ENCODE measurements at places on chromosomes 6 and 20.

DNA sequence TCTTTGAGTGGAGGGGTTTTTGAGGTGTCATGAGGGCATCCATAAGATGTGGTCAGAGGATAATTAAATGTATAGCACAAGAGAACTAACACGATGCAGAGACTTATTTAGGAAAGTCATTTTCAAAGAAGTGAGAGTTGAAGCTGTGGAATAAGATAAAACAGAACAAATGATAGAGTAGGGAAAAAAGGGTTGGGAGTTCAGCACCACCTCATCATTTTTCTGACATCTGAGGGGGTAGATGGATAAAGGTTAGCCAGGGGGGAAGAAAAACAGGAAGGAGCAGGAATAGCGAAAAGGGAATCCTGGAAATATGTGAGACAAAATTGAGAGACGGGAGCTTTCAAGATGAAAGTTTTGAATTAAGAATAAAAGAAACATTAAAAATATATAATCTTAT is 434.2 kb downstream of the NKAIN2 start:
- DNase-seq = no peak

DNA sequence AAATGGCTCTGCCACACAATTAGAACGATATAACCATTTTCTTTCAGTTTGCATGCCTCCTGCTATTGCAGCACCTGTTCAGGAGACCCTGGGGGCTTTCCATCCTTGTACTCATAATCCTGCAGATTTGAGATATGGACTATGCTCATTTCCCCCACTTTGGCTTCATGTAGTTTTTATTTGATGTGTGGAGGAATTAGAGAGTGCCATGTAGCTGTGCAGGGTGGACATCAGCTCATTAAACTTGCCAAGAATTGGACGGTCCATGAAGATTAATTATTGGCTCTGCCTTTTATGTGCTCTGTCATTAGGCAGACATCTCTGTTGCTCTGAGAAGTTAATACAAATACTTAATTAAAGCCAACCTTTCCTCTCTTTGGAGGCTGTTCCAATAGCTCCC is 66.2 kb upstream of the CD83 start:
- DNase-seq = no peak

DNA sequence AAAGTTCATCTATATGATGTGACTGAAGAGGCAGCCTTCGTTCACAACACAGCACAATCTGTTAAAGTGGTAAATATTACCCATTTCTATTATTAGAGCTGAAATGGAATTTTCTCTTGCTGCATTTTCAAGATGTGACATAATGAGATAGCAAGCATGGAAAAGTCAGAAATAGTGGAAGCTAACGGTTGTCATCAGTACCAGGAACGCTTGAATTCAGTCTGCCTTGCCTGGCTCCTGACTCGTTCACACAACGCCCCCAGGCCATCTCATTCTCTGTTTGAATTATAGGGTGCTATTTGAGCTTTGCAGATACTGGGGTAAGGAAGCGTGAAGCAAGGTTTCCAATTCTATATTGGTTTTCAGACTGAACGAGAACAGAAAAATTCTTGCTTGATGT is 116.5 kb upstream of the MAP3K7 start:
- no peak for DNase-seq

DNA sequence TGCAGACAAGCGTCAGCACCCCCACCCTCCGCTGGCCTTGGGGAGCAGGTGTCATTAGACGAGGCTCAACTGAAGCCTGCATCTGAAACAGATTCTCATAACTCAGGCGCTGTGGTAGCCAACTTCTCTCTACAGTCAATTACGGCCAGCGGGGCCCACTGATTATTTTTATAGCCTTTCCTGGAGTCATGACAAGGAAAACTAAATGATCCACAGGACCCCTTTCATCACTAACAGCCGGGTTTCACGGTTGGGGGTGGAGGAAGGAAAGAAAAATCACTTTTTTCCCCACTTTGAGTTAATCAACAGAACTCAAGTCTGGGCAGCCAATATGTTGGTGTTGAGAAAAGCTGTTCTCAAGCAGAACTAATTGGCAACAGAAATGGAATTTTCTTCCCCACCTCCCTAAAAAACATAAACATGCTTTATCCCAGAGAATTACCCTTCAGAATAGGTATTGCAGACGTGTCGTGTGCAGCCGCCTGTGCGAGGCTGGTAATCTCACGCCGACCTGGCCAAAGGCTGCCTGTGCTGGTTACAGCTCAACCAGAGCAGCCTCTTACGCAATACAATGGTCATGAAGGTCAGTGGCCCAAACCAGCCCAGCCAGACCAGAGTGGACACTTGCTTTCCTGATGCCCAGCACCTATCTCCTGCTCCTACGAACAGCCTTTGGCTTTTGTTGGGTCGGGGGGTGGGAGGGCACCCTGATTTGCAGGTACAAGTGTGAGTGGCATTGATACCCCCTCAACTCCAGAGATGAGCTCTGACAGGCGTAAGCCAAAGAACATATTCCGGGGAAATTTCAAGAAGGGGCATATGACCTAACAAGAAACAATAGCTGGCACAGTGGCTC is 11.0 kb downstream of the RIPOR3 start:
- DNase-seq = no peak

- DNase-seq = no peak
Observed at GRCh38 chr6:16904957-16905356, 143.7 kb upstream of the ATXN1 start.

- DNase-seq = no peak
Observed at GRCh38 chr6:16205377-16206144, 32.8 kb upstream of the GMPR start.

GRCh38 chr6:52109171-52109571 is 21.8 kb upstream of the PKHD1 start:
- no peak for DNase-seq

DNA sequence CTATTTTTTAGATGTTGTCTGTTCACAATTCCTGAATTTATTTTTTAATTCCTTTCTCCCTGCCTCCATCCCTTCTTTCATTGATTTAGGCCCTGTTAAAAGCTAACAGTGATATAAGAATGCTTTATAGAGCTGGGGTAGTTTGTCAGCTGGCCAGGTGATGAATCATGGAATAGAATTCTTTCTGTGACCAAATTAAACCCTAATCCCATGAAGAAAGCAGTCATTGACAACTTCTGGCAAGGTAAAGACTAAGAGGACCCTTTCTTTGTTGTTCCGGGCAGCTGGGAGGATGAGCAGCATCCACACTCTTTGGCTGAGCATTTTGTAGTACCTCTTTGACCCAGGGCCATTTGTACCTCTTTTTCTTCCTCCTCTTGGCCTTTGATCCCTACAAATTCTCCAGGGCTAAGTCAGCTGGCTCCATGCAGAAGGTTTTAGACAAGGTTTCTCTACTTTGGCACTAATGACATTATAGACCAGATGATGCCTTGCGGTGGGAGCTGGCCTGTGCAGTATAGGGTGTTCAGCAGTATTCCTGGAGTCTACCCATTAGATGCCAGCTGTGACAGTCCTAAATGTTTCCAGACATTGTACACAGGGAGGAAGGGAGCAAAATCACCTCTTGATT is 102.9 kb downstream of the SLX4IP start:
- DNase-seq = no peak

GRCh38 chr6:1242446-1242845 is 69.5 kb upstream of the FOXQ1 start:
- no peak for DNase-seq

GRCh38 chr6:165899611-165900010 is 236.6 kb upstream of the PDE10A start:
- DNase-seq = no peak

DNA sequence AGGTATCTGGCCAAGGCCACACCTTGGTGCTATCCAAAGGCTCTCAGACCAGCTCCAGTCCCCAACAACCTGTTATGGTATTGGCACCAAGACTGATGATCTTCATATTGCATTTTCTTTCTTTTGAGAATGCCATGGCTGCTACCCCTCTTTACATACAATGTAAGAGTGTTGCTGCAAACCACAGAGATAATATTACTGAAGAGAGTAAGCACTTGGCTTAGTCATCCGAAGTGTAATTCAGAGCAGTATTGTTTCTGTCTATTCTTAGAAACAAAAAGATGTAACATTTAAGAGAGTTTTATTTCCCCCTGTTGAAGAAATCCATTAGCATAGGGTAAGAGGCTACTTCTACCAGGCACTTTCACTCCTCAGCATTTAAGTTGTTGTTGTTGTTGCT is 212.5 kb downstream of the C6orf118 start:
- DNase-seq = no peak

- DNase-seq = no peak
Observed at GRCh38 chr6:51654647-51655046, 432.8 kb downstream of the PKHD1 start.

DNA sequence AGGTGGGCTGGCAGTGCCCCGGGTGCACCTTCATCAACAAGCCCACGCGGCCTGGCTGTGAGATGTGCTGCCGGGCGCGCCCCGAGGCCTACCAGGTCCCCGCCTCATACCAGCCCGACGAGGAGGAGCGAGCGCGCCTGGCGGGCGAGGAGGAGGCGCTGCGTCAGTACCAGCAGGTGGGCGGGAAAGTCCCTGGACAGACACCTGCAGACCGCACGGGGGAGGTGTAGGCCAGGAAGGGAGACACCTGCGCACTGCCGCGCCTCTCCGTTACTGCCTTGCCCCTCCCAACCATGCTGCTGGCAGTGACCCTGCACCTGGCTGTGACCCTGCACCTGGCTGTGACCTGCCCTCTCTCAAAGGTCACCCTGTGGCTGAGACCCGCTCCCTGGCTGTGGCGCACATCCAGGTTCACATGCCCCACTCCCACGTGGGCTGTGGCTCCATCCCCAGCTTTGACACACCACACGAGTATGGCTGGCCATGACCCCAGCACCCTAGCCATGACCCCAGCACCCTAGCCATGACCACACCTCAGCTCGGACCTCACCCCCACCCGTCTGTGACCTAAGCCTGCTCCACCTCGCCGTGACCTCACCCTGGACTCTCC is 11.6 kb downstream of the RBCK1 start:
- no peak for DNase-seq

- DNase-seq = no peak
Observed at GRCh38 chr6:168856914-168857313, 396.7 kb downstream of the THBS2 start.

DNA sequence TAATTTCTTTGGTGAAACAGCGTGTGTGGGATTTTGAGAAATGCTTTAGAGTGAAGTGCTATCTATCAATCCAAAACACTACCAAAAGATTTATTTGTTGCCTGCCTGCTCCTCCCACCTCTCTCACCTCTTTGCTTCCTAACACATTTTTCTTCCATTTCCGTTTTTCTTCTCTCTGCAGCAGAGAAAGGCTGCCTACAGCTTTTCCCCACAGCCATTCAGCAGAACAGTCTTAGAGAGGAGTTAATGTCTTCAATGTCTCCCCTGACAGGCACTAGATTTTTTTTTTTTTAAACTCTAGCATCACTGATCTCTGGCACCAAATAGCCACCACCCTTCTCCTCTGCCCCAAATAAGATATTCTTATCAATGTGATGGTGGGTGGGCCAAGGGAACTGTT is 327.8 kb upstream of the MAN1A1 start:
- no peak for DNase-seq

DNA sequence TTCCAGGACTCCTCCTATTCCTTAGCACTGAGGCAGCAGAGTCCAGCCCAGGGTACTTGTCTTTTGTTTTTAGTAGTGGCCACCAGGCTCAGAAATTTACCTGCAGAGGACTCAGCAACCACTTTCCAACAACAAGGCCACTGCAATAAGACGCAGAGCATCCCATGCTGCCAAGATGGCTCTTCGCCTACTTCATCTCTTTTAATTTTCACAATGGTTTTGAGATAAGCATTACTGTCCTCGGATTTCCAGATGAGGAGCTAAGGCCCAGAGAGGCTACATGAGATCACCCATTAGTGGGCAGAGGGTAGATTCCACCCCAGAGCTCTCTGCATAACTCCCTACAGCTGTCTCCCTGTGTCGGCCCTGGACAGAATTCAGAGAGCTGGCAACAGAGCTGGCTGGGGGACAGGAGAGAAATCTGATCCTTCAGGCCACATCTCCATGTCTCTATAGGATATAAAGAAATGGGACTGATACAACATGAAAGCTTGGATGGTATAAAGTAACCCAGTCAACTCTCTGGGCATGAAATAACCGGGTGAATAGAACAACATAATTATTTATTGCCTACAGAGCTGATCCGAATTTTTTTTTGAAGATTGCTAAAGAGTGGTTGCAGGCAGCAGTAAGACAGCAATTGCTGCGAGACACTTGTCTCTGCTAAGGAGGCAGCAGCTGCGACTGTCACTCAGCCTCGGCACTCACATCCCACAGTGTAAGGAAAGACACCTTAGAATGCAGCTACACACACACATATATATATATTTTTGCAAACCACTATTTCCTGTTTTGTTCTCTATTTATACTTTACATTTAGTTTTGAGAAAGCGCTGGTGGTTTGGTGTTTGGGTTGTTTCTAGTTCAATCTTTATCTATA is 37.2 kb downstream of the SCML4 start:
- peak; percentile 10 for DNase-seq

DNA sequence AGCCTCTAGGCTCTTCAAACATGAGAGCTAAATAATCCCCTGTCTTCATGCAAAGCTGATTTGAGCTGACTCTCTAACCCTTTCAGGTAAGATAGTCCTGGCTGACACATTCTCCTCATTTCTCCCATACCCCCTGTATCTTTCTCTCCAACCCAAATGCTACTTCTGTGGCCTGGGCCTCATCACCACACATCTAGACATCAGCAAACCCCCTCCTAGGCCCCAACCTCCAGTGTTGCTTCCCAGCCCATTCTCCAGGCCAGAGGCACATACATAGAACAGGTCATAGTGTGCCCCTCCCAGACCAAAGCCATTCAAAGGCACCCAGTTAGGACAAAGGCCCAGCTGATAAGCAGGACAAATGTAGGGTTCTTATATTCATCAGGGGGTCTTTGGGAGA is 84.9 kb downstream of the ANKRD60 start:
- no peak for DNase-seq

DNA sequence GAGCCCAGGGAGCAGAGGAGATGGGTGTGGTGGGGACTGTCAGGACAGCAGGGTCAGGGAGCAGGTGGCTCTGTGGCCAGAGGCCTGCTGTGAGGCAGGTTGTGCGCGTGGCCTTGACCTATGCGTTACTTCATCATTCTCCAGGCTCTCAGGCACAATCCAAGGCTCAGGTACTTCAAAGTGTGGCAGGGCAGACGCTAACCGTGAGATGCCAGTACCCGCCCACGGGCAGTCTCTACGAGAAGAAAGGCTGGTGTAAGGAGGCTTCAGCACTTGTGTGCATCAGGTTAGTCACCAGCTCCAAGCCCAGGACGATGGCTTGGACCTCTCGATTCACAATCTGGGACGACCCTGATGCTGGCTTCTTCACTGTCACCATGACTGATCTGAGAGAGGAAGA is 535 bp downstream of the NCR2 start:
- no peak for DNase-seq

DNA sequence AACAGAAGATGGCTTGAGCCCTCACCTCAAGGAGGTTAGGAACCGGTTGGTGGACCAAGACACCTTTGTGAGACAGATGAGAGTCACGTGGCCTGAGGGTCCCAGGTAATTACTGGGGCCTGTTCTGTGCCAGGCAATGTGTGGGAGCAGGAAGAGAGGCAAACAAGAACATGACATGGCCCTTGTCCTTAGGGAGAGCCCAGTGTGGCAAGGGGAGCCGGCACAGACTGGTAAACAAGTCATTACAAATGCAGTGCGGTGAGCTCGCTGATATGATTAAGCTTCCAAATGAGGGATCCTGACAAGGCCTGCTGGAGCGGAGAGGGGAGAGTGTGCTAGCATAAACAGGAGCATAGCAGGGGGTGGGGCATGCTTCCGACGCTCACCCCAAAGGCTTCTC is 55.6 kb downstream of the ZNF831 start:
- no peak for DNase-seq

- no peak for DNase-seq
Observed at GRCh38 chr20:3712279-3712873, at the start of gene SIGLEC1. Gene SIGLEC1, minus strand, starts transcription at chr20:3712600. Its CDS starts 5,472 bp downstream, at chr20:3707128.

- no peak for DNase-seq
Observed at GRCh38 chr6:160998766-160999165, 7.2 kb downstream of the MAP3K4 start.

GRCh38 chr20:47396762-47397476 is 40.4 kb upstream of the ZMYND8 start:
- DNase-seq = no peak

Measured in activated naive CD4-positive, alpha-beta T cell (primary cell).